ENCODE measurements at places on chromosomes 11 and 22. TPM values are rescaled to one million over a fixed set of nuclear protein-coding genes. Genes with fewer than 3 reads are reported as not detected.
A peak's percentile ranks its signal among the peaks of the same experiment; 100 is the strongest.

DNA sequence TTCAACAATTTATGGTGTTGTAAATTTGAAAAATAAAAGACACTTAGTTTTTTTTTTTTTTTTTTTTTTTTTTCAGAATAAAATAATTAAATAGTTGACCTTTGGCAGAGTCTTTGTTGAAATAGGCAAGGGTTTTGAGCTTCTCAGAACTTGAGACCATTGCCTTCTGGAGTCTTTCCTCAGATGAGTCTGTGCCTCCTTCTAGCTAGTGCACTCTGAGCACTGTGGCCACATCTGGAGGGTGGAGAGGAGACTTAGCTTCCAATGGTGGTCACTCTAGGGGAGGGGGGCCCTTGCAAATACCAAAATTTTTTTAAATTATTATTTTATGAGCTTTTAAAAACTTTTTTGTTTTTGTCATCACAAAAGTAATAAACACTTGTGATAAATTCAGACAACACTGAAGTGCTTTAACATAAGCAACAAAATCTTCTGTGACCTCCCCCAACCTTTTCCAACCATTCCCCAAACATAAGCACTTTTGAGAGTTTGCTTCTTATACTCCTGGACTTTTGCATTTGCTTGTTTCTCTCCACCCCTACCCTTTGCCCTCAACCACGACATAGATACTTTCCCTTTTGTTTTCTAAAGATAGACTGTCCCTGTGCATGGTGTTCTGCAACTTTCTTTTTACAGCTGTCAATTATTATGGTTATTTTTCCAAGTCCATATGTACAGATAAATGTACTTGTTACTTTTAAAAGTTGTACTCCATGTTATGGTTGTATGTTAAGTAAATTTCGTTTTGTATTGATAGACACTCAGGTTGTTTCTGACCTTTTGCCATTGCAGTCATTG lies 41.1 kb downstream of the BMAL1 start:
- H3K36me3 ChIP-seq: peaks cover 3% of the 10 kb centered on the region
- peak overlapping the region; percentile 91 for H3K27ac ChIP-seq
- DNase-seq: no peak
- H3K4me1 ChIP-seq: peaks cover 82% of the 10 kb centered on the region

DNA sequence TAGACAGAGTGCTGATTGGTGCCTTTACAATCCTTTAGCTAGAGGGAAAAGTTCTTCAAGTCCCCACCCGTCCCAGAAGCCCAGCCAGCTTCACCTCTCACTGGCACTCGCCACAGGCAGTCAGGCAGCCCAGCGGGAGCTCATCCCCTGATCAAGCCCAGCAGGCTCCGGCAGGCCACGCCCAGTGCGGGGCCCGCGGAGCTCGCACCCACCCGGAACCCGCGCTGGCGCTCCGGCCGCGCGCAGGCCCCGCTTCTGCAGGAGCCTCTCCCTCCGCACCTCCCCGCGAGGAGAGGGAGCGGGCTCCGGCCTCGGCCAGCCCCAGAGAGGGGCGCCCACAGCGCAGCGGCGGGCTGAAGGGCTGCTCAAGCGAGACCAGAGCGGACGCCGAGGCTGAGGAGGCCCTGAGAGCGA lies 202.4 kb upstream of the PDGFD start:
- no peak overlapping the region for H3K4me3 ChIP-seq
- no peak overlapping the region for H3K27ac ChIP-seq
- no peaks in the 10 kb centered on the region for H3K4me1 ChIP-seq
- DNase-seq: no peak

DNA sequence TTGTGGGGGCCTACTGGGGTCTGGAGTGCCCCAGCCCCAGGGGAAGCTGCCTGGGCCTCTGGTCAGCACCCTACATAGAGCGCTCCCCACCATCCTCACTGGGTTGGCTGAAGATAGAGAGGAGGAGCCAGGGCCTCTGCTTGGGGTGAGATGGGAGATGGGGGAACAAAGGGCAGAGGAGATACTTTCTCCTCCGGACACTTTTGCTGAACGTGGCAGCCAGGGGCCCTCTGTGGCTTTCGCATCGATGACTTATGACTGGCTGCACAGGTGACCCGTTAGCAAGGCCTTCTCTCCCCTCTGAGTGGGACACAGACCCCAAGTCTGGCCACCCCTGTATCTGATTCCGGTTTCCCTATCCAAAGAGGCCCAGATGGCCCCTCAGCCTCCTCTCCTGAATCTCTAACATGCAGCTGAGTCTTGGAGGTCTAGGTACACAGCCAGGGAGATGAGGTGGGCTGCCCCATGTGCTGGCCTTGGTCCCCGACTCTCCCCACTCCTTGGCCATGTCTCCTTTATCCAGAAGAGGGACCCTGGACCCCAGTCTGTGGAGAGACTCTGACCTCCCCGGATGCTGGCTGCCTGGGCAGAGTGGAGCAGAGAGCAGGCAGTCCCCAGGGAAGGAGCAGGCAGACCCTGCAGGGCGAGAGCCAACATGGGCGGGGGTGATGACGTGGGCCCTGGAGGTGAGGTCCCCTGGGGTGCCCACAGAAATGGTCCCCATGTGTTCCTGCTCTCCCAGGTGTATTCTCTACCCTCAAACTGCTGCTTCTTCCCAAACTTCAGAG lies 59.3 kb upstream of the NECTIN1 start:
- H3K27me3 ChIP-seq: peaks cover 56% of the 10 kb centered on the region
- no peak for DNase-seq
- no peak overlapping the region for H3K27ac ChIP-seq

DNA sequence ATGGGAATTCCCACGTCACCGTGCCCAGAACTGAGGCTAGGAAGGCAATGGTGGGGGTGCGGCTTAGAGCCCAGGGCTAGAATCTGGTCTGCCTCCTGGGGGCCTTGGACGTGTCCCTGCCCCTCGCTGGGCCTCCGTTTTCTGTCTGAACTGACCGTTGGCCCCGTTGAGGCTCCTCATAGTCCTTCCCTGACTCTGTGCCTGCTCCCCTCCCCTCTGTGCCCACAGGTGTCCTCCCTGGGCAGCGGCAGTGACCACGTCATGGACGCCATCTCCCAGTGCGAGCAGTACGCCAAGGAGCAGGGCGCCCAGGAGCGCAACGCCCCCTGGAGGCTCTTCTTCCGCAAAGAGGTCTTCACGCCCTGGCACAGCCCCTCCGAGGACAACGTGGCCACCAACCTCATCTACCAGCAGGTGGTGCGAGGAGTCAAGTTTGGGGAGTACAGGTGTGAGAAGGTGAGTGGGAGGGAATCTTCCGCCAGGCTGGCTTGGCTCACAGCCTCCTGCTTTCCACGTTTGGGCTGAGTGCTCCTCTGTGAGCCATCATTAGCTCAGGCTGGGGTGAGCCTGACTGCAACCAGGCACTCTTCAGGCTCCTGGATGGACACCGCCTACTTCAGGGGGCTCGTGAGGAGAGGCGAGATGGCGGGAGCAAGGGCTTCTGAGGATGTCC lies 63.9 kb downstream of the MYO7A start:
- H3K4me3 ChIP-seq: no peak overlapping the region
- H3K27ac ChIP-seq: no peak overlapping the region
- H3K36me3 ChIP-seq: no peaks in the 10 kb centered on the region
- H3K4me1 ChIP-seq: peaks cover 2% of the 10 kb centered on the region

DNA sequence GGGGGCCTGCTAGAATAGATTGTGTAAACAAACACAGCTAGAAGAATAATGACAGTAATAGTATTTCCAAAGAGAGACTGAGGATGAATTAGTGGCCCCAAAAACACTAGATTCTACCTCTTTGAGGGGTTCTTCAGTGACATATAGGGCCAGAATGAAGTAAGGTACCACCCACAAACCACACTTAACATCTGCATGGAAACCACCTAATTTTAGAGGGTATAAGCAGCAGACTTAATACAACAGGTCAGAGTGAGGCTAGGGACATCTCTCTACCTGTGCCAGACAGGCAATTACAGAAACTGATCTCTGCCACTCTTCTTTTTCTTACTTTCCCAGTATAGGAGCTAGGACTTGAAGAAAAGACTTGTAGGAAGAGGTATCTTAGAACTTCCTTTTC lies 20.1 kb downstream of the ELP4 start:
- H3K4me1 ChIP-seq: peaks cover 14% of the 10 kb centered on the region
- no peak overlapping the region for H3K27ac ChIP-seq
- H3K27me3 ChIP-seq: no peaks in the 10 kb centered on the region
- DNase-seq: no peak
- peaks cover 8% of the 10 kb centered on the region for H3K36me3 ChIP-seq

The TEX12 gene
- 0.32 TPM for total RNA-seq

The PIWIL4 gene
- 1.3 TPM for total RNA-seq

The KCNJ1 gene
- total RNA-seq: 0.22 TPM

The CDK2AP2 gene
- 45.6 TPM for total RNA-seq
